ENCODE measurements at places on chromosomes 5 and 9.

GRCh38 chr9:34254141-34254913 is 74.7 kb downstream of the KIF24 start:
- no peak for DNase-seq

DNA sequence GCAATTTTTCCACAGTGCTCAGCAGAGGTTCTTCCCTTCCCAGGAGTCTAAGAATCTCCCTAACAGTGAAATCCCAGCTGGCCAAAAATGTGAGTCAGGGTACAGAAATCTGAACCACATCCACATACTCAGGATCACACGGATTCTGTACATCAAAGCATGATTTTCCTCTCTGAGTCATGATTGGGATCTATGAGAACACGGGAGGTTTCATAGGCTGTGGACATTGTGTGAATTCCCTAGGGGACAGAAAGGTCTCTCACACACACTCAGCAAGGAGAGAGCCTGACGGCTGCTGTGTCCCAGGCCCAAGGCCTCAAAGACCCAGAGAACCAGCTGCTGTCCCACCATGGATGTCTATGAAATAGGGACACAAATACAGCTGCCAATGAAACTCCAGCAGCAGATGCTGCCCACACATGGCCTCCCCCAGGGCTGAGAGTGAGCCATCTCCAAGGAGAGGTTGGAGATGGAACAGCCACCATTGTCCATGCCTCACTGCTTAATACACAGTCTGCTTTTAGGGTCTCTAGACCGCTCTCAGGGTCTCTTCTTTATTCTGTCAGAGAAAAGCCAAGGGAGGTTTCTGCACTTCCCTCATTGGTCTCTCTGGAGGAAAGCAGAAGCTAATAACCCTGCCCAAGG is 102.7 kb downstream of the ADAMTS12 start:
- DNase-seq, result no peak

- DNase-seq, result no peak
Measured at GRCh38 chr5:12460493-12461261, 556.4 kb upstream of the CTNND2 start.

DNA sequence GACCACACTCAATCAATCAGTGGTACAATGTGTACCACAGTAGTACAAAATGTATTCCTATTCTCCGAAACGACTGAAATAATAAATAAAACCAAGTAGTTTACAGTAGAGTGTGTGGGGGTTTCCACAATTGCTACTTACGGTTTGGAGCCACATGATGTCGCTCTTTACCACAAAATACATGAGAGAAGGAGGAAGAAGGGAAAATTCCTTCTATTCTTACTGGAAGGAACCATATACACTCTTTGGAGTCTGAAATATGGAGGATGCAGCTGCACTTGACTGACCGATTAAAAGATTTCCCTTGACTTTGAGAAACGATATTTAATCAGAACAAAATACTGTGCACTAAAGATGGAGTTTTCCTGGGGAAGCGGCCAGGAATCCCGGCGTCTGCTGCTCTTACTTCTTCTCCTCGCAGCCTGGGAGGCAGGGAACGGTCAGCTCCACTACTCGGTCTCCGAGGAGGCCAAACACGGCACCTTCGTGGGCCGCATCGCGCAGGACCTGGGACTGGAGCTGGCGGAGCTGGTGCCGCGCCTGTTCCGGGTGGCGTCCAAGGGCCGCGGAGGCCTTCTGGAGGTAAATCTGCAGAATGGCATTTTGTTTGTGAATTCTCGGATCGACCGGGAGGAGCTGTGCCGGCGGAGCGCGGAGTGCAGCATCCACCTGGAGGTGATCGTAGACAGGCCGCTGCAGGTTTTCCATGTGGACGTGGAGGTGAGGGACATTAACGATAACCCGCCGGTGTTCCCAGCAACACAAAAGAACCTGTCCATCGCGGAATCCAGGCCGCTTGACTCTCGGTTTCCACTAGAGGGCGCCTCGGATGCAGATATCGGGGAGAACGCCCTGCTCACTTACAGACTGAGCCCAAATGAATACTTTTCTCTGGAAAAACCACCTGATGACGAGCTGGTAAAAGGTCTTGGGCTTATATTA is at the start of gene PCDHA4:
Gene PCDHA4 (plus strand): TSS at position 235 of the 942 bp plus-strand sequence.
- no peak for DNase-seq

DNA sequence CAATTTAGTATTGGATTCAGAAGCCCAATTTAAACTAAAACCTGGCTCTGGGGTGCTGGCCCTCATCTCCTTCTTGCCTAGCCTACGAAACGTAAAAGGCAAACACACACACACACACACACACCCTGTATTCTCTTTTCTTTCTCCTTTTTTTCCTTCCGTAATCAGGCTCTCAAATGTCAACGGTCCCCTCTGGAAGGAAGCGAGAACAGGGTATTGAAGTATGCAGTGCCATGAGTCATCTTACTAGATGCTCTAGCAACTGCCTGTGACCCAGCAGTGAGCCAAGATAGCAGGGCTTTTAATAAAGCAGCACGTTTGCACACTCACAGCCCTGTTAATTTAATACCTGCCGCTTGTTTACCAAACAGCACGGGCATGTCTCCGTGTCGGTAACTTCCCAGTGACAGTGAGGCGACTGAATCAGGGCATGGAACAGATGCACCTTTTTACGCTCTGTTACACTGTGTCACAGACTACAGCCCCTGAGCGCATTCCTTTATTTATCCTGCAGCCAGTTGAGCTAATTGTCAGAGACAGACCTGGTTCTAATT is 243.8 kb downstream of the BNC2 start:
- DNase-seq, result no peak

- DNase-seq, result no peak
Measured at GRCh38 chr5:33761139-33761538, 130.7 kb downstream of the ADAMTS12 start.

- no peak for DNase-seq
Measured at GRCh38 chr9:134630393-134630790, 11.2 kb upstream of the COL5A1 start.

DNA sequence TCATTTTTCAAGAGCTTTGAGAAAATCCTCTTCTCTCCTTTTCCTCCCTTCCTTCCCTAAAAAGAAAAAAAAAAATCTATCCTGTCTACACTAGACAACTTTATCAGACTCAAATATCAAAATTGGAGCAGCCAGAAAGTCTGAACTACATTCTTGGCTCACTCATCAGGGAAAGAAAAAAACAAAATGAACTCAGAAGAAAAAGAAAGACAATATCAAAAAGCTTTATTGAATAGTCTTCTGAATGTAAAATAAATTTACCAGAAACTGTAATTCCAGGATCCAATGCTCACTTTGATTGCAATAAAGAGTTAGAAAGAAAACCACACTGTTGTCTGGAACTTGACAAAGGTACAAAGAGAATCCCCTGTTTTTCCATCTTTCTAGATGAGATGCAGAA is 507.2 kb upstream of the MPDZ start:
- DNase-seq, result no peak

- no peak for DNase-seq
Measured at GRCh38 chr9:4258320-4259090, 41.4 kb downstream of the GLIS3 start.

- no peak for DNase-seq
Measured at GRCh38 chr5:166860426-166860825, 1431.0 kb upstream of the WWC1 start.

DNA sequence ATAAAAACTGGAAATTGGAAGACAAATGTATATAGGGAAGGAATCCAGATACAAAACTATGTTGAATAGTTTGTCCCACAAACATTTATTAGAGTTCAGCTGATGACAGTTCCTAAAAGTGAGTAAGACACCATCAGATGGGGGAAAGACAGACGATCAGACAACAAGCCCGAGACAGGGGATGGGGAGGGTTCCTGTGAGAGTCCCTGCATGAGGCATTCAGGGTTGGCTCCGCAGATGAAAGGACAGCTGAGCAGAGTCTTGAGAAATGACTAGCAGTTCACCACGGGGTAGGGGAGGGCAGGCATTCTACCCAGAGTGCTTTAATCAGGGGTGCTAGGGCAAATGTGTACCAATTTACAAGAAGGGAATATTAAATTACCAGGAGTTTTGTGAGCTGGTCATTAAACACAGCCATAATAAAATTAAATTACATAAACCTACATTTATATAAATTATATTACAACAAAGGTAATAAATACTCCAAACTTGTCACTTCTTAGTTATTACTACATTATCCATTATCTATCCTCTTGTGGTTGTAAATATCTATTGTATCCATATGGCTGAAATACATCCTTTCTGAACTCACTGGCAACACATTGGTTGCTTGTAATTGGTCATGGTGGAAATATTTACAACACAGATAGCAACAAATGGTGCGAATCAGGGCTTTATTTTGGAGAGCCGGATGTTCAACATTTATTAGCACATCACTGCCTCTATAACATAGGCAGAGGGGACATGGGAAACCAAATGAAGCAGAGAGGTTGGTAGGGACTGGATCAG is 27.8 kb downstream of the TNFSF15 start:
- no peak for DNase-seq

All from occipital lobe (tissue), 3 donors.